Cerebellar nuclear complex (tissue), 1 donor: ENCODE measurements at places on chromosomes 5 and 9.

GRCh38 chr9:21311889-21312288, 6.8 kb upstream of the IFNA5 start:
- DNase-seq, result no peak

DNA sequence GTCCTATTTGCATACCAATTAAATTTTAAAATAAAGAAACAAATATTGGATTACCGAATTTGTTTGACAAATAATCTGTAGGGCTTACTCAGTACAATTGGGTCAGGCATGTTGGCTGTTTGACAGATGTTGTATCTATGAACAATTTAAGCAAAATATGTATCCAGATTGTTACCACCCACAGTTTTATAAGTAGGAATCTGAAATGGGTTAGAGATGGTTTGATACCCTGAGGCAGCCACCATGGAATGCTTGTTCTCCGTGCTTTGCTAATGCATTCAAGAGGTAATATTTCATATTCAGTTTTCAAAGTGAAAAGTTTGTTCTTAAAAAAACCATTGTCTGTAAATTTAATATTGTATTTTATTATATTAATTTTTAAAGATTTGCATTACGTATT, 285.1 kb upstream of the ARRDC3 start:
- DNase-seq, result no peak

GRCh38 chr9:84775056-84775643, 105.6 kb downstream of the NTRK2 start:
- DNase-seq, result no peak

DNA sequence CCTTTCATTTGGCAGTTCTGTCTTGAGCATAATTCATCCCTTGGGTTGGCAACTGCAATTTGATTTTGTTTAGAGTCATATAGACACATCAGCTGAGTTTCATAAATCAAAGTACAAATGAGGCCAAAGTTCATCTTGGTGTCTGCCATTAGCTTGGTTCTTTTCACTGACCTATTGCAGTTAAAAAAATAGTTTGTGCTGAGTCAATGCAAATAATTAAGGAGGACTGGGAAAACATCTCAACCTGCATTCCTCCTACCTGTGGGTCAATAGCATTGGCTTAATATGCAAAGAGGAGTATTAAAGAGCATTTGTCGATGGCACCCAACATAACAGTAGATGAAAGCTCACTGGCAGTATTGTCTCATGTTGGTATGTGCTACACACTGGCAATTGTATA, 1.6 kb downstream of the PKD2L2 start:
- no peak for DNase-seq
